Cardiac atrium fibroblast (primary cell): ENCODE measurements at places on chromosomes 7 and 10. TPM values are rescaled to one million over a fixed set of nuclear protein-coding genes. Genes with fewer than 3 reads are reported as not detected.

VAX1 gene
- total RNA-seq, result not detected in 2 replicates

NUTM2E gene
- total RNA-seq, result not detected in 2 replicates

DGKI gene
- total RNA-seq, result 0.36 and 1.8 TPM in 2 replicates

RSPH10B gene
- total RNA-seq, result not detected in 2 replicates

SEC61A2 gene
- 3.8 and 5.8 TPM in 2 replicates for total RNA-seq

SYPL1 gene
- 44.6 and 48.3 TPM in 2 replicates for total RNA-seq

H2BK1 gene
- not detected in 2 replicates for total RNA-seq

GIMAP4 gene
- total RNA-seq, result 1.8 and 3.7 TPM in 2 replicates

COL13A1 gene
- 26.9 and 27.9 TPM in 2 replicates for total RNA-seq

RPS24 gene
- 1,625 and 1,652 TPM in 2 replicates for total RNA-seq

CNOT4 gene
- 7.2 and 10.9 TPM in 2 replicates for total RNA-seq

SEC23IP gene
- 18.4 and 25.3 TPM in 2 replicates for total RNA-seq

UTF1 gene
- total RNA-seq, result not detected in 2 replicates

RBP3 gene
- total RNA-seq, result not detected in 2 replicates

CPEB3 gene
- 0.65 and 1.3 TPM in 2 replicates for total RNA-seq

GRM3 gene
- not detected in 2 replicates for total RNA-seq

TECPR1 gene
- total RNA-seq, result 17.5 and 19.9 TPM in 2 replicates

SYNPO2L gene
- not detected in 2 replicates for total RNA-seq

ASB10 gene
- not detected in 2 replicates for total RNA-seq

ZRANB1 gene
- total RNA-seq, result 17.5 and 17.7 TPM in 2 replicates

CALML5 gene
- total RNA-seq, result not detected in 2 replicates

ANKRD30A gene
- not detected in 2 replicates for total RNA-seq

VIPR2 gene
- total RNA-seq, result not detected in 2 replicates

OIT3 gene
- total RNA-seq, result under 0.01 TPM in 1 of 2 replicates, not detected in the other

GIMAP6 gene
- under 0.01 and 0.32 TPM in 2 replicates for total RNA-seq

CALN1 gene
- total RNA-seq, result not detected in 2 replicates

KAZALD1 gene
- 21.2 and 57.8 TPM in 2 replicates for total RNA-seq

LEP gene
- under 0.01 and 0.16 TPM in 2 replicates for total RNA-seq

SORCS1 gene
- total RNA-seq, result not detected in 2 replicates
